ENCODE measurements at places on chromosomes 4 and X. TPM values are rescaled to one million over a fixed set of nuclear protein-coding genes. Genes with fewer than 3 reads are reported as not detected.

DNA sequence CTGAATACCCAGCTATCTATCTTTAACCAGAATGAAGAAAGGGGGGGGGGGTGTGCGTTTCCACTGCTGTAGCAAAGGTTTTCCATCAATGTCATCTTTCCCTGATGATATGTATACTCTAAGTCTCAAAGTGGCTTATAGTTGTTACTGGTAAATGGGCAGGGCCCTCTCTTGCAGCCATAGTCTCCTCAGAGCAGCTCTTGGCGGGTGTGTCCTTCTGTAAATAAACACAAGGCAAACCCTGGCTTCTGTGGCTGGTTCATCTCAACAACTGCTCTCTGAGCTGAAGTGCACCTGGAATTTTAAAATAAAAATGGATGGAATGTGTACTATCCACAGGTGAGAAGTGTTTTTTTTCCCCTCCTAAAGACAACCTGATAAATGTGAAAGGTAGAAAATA, 57.5 kb upstream of the SCML1 start:
- DNase-seq, result no peak

GRCh38 chrX:11499076-11500044, 166.4 kb downstream of the ARHGAP6 start:
- DNase-seq, result no peak

GRCh38 chrX:37906357-37906756, 59.0 kb upstream of the DYNLT3 start:
- DNase-seq, result no peak

GRCh38 chr4:169208516-169208915, 62.2 kb downstream of the SH3RF1 start:
- DNase-seq, result no peak

DNA sequence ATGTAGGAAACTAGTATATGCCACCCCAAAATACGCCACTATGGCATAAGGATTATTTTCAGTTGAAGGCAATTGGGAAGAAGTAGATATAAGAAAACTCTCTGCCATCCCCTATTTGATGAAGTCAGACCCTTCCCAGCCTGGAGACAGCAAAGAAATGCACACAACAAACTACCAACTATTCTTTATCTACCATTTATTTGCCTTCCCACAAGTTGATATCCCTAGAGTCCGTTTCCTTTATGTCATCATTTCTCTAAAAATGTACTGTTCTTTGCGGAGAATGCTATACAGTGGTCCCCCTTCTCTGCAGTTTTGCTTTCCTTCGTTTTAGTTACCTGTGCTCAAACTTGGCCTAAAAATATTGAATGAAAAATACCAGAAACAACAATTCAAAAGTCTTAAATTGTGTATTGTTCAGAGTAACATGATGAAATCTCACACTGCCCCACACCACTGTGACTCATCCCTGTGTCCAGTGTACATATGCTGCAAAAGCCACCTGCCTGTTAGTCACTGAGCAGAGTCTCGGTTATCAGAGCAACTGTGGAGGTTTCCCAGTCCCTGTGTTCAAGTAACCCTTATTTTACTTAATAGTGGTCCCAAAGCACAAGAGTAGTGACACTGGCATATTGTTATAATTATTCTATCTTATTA, 152.3 kb downstream of the WDFY3 start:
- DNase-seq, result no peak

Gene POLA1
- 24.3 TPM for total RNA-seq

Gene TMSB15A
- total RNA-seq, result 0.62 TPM

Gene PRKG2
- total RNA-seq, result 1.2 TPM

Gene XG
- not detected for total RNA-seq

Gene FMR1NB
- total RNA-seq, result not detected
